Neural crest cell (in vitro differentiated cells): ENCODE measurements at places on chromosomes 5 and 9.

- no peak for DNase-seq
These were observed 108.0 kb downstream of the FBXO38 start for GRCh38 chr5:148491793-148492184.

DNA sequence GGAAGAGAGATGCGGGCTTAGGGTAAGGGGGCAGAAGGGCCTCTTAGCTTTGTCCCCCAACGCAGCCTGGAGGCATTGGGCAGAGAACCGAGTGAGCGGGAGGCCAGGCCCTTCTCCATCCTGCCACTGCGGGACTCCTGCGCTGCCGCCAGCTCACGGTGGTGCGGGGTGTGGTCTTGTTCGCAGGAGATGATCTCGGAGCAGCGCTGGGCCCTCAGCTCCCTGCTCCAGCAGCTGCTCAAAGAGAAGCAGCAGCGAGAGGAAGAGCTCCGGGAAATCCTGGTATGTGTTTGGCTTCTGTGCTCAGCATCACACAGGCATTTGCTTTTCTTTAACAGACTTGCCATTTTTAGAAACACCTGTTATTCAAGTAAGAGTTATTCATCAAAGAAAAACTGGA lies 41.3 kb downstream of the LRSAM1 start:
- DNase-seq = no peak

DNA sequence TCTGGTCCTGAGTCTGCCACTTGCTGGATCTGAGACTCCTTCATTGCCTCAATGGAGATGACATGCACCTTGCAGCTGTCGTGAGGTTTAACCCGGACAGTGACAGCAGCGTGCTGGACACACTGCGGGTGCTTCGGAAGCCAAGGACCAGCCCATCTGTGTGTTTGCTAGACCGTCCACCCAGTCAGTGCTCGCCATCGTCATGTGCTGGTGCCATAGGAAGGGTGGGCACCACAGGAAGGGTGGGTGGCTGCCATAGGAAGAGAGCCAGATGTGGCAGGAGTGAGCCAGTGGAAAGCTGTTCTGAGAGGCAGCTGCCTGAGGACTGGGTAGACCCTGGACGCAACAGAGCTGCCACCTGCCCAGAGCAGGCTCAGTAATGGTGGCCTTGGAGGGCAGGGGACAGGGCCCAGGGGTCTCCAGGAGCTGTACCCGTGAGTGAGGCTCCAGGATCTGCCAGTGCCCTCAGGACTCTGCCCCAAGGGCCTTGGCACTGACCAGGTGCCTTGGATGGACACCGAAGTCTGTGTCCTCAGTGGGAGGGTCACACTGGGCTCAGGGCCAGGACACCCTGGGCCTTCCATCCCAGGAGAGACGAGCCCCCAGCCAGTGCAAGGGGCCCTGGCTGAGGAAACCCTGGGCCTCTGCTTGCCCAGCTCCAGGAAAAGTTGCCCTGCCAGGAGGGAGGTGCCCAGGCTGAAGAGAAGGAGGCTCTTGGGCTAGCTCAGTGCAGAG lies 21.8 kb downstream of the FLT4 start:
- no peak for DNase-seq

- peak; percentile 90 for DNase-seq
These were observed 34.9 kb downstream of the CFAP90 start for GRCh38 chr5:7815892-7816534.

GRCh38 chr9:95090023-95090791 lies 227.3 kb downstream of the FANCC start:
- no peak for DNase-seq

DNA sequence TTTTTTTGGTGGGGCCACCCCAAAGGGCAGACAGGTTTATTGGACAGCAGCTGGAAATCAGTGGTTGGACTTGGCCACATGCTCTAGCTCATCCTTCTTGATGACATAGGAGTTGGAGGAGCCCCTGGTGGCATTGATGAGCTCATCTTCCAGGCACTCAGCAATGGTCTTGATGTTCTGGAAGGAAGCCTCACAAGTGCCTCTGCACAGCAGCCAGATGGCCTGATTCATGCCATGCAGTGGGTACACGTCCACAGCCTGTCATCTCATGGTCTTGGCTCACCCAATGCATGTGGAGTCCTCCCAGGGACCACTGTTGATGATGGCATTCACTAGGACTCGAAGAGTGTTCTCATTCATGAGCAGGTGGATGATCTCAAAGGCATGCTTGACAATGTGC lies 11.3 kb upstream of the RCL1 start:
- DNase-seq = no peak

- no peak for DNase-seq
These were observed 21.8 kb upstream of the PPP2CA start for GRCh38 chr5:134247428-134248224.

DNA sequence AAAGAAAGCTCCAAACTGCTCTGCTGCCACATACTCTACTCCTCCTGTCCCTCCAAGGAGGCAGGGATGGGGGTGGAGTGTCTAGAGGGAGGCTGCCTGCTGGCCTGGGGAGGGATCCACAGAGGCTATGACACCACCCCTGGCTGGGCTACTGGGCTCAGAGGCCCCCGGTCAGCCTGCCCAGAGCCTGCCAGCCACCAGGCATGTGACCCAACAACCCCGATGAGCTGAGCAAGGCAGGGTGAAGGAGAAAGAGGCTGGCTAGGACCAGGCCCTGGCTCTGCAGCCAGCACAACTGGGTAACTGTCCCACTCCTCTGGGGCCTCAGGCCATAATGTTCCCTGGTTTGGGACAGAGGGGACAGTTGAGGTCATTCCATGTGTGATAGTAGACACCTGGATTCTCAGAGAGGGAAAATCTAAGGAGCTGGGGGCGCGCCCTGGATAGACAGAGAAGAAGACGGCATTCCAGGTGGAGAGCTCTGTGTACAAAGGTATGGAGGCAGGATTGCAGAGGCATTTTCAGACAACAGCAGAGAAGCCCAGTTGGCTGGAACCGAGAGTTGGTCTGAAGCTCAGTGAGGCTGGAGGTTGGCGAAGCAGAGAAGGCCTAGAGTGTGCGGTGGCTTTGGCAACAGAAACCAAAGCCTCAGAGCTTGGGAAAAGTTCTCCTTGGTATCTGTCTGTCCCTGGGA lies 33.8 kb upstream of the IL17B start:
- DNase-seq = no peak

DNA sequence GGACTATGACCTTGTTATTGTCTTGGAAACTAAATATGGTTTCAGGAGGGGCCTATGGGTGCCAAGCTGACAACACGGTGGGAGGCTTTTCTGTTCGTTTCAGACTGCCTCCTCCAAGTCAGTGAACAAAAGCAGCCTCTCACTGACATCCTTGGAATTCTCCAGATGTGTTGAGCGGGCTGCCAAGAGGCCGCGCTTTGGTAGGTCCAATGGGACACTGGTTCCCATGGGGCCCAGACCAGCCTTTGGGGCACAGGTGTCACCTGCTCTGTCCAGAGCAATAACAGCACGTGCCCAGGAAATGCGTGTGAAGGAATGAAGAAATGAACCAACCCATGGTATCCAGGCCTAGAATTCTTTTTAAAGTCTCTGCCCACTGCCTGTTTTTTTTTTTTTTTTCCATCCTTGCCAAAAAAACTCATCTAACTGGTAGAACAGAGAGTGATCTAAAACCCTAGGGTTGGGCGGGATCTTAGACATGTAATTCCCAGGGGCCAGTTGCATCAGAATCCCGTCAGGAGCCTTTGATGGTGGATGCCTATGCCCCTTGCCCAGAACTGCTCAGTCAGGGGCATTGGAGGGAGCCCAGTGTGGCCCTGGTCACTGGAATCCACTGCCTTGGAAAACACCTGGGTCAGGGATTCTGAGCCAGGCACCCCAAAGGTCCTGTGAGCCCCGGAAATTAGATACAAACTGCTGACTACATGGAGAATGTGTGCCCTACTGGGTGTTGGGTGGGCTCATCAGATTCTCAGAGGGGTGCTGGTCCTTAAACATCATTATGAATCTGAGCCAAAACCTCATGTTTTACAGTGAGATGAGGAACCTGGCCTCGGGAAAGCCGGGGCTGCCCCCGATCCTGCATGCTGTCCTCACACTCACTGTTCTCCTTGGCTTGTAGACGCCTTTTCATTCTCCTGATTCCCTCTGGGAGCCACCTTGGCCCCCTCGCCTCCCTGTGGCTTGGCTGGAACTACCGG lies 60.1 kb downstream of the GTF3C4 start:
- DNase-seq = no peak

GRCh38 chr5:93250424-93250823 lies 330.6 kb downstream of the NR2F1-AS1 start:
- no peak for DNase-seq

DNA sequence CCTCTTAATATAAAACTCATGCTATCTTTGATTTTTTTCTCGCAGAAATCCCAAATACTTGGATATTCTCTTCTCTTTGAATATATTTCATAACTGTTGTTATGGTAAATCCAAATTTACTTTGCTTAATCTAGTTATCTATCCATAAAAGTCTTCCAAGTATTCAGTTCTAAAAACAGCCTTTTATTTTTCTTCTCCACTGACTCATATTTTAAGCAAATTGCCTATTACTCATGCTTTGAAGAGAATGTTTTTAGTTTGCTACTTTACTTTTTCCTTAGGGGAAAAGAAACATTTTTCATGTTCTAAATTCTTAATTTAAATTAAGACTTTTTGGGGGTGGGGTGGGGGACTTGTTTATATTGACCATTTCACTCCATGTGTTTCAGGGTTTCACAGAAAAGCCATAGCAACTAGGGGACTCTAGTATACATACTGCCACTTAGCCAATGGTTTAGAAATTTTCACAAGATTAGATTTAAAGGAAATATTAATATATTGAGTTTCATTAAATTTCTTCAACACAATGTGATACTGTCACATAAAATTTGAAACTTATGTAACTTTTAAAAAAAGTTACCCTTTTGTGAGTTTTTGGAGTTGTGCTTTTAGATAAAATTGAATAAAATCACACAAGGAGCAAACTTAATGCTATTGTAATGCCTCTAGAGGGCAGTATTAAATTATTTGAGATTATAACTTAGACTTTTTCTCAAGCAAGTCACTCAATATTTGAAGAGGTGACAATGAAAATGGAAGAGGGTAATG lies 545.8 kb upstream of the ARRDC3 start:
- no peak for DNase-seq
